ENCODE measurements at places on chromosomes 3 and 15.

DNA sequence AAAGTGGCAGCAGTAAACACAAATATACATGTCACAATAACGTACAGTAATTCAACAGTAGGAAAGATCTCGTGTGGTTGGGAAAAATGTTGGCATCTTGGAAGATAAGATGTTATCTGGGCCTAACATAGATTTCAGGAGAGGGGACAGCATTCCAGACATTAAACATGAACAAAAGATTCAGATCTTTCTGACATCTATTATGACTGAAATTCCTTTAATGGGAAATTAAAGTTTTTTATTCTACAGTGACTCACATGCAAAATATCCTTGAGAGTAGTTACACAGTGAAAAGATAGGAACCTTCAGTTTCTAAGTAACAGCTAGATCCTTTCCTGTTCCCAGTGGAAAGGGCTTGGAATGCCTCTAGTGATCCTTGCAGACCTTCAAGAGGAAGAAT, 9.2 kb downstream of the NDUFB5 start:
- no peak for DNase-seq

GRCh38 chr15:83546512-83546888, 99.4 kb downstream of the SH3GL3 start:
- DNase-seq = no peak

DNA sequence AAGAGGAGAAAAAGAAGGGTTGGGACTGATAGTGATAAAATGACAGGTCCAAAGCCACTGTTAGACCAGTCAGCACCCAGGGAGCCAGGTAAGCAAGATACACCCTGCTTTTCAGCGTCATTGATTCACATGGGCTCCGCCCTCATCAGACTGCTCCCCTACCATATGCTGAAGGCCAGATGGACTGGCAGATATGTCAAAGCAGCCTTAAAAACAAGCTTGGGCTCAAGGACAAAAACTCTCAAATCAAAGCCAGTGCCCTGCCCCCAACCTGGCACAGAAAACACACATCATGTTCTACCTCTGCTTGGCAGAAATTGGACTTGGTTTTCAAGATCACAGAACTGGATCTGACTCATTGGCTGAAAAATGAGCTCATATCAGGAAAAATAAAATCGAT, 33.4 kb downstream of the SH3BP5 start:
- DNase-seq = no peak

- DNase-seq = no peak
These were observed 60.2 kb downstream of the AGBL1 start for GRCh38 chr15:86139828-86140227.

GRCh38 chr15:98790270-98790669, 141.9 kb downstream of the IGF1R start:
- DNase-seq = no peak

DNA sequence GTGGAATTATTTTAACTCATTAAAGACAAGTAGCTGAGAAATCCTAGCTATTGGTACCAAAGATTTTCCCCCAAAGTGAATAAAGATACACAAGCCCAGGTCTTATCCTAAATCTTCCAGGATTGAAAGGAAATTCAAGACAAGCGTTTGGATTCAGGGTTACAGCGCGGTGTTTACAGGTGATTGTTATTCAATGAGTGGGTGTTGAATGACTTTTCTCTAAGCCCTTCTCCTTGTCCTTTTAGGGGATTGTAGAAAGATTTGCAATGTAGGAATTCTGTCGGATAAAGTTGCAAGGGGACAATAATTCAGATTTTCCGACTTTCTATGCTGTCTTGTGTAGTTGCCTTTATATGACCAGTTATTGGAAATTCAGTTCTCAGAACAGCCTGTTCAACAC, 57.2 kb downstream of the USP13 start:
- no peak for DNase-seq

- DNase-seq = no peak
These were observed 13.9 kb upstream of the ANPEP start for GRCh38 chr15:89828281-89829145.

- no peak for DNase-seq
These were observed 21.8 kb upstream of the EPB42 start for GRCh38 chr15:43242616-43243015.

DNA sequence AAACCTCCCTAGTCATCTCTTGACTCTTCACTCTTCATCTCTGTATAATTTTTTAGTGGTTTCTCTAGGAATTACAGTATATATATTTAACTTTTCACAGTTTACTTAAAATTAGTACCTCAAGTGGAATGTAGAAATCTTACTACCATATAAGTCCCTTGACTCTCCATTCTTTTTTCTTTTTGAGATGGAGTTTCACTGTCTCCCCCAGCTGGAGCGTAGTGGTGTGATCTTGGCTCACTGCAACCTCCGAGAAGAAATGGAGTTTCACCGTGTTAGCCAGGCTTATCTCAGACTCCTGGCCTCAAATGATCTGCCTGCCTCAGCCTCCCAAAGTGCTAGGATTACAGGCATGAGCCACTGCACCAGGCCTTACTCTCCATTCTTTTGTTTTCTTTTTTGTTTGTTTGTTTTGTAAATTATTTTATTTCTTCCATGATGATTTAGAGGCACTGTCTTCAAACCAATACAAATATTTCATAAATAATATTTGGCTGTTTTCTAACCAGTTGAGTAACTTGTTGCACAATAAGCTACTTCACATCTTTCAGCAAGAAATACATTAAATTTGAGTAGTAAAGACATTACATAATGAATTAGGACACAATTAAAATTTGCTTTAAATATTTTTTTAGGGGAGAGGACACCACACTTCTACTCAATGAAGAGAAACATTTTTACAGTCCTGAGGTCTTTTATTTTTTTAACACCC, 144.8 kb downstream of the RBPMS2 start:
- DNase-seq = no peak

GRCh38 chr3:107798381-107798780, 275.6 kb downstream of the BBX start:
- DNase-seq = no peak

DNA sequence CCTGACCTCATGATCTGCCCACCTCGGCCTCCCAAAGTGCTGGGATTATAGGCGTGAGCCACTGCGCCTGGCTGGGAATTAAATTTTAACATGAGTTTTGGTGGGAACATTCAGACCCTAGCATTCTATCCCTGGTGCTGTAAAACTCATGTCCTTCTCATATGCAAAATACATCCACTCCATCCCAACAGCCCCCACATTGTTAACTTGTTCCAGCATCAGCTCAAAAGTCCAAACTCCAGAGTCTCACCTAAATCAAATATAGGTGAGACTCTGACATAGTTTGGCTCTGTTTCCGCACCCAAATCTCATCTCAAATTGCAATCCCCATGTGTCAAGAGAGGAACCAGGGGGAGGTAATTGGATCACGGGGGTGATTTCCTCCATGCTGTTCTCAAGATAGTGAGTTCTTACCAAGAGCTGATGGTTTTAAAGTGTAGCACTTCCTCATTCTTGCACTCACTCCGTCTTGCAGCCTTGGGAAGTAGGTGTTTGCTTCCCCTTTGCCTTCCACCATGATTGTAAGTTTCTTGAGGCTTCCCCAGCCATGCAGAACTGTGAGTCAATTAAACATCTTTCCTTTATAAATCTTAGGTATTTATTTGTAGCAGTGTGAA, 96.2 kb upstream of the PLCL2 start:
- no peak for DNase-seq

DNA sequence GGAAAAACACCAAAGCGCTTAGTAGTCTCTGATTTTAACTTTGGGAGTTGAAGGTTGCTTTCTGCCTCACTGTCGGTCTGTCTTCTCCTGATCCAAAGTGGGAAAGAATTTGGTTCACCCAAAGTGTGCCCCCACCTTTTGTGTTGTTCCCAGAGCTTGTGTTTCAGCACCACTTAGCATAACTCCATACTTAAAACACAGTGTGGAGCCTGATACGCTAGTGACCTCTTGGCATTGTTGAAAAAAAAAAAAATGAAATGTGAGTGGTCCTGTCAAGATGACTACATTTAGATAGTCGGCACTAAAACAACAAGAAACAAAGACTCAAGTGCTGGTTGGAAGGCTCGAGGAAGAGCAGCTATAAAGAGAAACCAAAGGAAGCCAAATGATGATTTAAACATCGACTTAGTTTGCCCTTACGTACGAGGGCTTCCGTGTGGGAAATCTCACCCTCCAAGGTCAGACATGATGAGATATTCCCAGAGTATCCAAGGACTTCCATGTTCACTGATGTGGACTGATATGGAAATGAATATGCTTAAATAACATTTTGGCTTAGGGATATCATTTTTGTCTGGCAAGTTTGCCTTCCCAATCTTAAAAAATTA, 178.8 kb downstream of the MEIS2 start:
- DNase-seq = no peak

DNA sequence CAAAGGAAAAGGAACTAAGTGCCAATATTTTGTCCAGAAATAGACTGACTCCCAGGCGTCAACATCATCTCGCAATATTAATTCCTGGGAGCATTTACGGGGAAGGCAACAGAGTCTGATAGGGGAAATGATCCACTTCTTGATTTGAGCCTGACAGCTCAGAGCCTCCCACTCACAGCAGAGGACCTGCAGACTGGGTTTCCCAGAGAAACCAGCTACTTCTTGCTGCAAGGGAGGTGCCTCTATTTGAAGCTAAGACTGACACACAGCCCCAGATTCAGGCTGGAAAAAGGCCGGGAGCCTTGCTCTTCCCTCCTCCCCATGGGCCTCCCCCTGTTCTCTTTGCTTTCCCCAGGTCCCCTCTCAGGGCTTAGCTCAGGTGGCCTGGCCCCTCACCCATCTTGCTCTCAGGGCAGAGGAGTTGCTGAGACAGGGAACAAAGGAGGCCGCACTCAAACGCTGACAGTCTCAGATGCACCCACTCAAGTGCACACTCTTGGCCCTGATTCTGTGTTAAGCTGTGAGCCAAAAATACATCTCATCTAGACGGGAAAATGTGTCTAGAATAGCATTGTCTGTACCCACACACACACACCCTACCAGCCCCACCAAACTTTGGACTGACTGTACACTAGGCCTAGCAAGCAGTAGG, 49.8 kb upstream of the DCLK3 start:
- DNase-seq = no peak

DNA sequence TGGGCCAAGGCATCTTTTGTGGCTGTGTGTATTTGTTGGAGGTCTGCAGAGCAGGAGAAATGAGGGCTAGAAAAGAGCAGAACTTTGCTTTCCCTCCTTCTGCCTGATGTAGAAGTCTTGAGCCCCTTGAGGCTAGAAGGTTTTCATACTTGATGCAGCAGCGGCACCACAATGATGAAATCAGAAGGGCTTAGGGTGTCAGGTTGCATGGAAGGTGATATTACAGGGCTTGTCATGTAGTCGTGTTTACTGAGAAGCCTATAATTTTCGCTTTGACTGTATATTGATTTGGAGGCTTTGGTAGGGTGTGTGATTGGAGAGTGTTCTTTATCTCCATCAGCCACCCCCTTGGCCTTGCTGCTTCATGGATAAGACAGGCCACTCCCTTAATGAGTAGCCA, 339.8 kb downstream of the THSD4 start:
- no peak for DNase-seq

DNA sequence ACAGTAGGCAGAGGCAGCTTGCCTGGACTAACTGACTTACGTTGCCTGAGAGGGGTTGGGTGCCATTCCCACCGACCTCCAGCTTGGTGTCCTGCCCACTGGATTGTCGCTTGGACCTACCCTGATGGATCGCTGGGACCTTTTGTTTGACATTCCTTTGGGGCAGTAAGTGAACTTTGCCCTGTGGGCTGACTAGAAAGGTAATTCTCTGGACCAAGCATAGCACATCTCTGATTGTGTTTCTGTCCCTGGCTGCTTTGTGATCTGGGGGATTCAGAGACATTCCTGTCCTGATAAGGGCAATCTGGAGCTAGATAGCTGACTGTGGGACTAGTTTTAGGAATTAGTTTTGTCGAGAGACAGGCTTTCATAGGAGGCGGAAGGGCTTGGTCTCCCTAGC, 19.5 kb upstream of the IFT57 start:
- no peak for DNase-seq

DNA sequence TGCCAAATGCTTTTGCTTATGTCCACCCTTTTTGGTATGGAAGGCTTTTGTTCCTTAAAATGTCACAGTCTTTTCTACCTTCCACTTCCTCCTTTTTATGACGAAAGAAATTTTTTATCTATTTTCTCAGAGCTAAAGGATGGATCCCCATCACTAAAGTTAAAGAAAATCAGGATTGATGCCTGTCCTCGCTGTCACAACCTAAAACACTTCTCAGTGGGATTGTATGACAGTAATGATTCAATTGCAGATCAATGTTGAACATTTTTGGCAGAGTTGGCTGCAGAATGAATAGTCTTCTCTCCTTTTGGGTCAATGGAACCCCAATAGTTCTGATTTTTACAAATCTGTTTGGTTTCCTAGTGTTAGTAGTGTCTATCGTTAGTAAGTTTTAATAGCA, 549.8 kb upstream of the ROBO2 start:
- DNase-seq = no peak

DNA sequence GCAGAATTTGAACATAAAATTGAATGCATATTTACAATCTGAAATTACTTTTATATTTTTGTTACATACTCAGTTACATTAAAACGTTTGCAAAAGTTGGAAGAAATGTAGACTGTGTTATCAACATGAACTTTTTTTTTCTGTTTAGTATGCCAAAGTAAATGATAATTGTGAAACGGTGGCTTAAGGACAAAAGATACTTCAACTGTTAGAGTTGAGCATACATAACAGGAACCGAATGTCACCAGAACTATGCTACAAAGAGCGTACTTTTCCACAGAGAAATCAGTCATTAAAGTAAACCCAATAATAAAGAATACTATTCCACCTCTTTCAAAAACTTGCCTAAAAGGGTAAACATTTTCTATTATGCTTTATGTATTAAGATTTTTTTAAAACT, 14.3 kb upstream of the DHX36 start:
- no peak for DNase-seq

DNA sequence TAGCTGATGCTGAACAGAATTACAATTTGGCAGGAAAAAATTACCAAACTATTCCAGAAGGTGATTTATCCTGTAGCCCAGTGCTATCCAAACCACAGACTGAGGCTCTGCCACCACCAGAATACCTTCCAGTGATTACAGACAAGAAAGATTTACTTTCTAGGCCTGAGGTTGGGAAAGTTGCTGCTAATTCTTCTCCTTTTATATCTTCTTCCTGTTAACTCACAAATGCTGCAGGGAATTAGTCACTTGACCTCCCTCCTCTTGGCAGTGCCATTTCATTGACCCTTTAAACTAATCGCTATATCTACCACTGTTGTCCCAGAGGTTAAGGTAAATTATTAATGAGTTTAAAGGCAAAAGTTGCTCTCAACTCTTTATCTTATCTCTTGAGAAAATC, 118.4 kb downstream of the CTNNB1 start:
- no peak for DNase-seq

- no peak for DNase-seq
These were observed 29.7 kb downstream of the ZNF106 start for GRCh38 chr15:42461261-42461660.

GRCh38 chr3:18369551-18370185, 55.5 kb downstream of the SATB1 start:
- DNase-seq = peak; percentile 8
